ENCODE measurements at places on chromosomes 13 and 19.

GRCh38 chr13:113582841-113583631, 1.5 kb upstream of the TFDP1 start:
- no peak for DNase-seq

GRCh38 chr13:90751026-90751425, 596.5 kb upstream of the MIR17HG start:
- DNase-seq = no peak

DNA sequence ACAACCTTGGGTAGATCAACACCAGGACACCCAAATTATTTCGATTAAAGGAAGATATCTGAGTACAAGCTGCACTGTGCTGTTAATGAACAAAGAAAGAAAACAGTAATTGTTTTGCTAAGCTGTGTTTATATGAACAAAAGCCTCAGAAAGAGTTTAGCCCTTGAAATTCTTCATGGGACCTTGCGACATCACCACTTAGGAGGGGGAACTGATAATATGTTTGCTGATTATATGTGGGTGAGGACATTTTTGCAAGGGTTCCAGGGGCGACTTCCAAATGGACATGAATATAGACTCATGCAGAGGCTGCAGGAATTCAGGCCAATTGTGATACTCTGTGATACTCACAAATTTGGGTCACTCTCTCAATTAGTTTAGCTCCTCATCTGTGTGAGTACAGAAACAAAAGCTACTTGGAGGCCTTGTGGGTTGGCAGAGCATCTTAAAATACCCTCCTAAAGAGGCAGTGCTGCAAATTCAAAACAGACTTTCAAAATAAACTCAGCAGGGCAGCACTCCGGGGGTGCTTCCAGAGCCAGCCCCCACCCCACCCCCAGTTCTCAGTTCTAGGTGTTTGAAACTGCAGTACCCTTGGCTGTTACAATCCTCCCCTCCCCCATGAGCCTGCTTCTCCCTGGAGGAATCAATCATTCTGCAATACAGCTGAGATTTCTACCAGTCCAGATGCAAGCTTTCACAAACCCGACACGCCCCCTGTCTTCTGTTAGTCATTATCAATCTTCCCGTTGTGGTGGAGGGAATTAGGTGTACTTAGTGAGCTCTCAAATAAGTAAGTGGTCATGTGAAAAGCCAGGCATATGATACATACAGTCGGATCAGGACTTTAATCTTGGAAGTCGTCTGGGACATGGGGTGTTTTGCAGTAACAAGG, 97.0 kb upstream of the MBNL2 start:
- no peak for DNase-seq

- DNase-seq = no peak
Measured at GRCh38 chr19:10327793-10328192, 5.5 kb downstream of the RAVER1 start.

DNA sequence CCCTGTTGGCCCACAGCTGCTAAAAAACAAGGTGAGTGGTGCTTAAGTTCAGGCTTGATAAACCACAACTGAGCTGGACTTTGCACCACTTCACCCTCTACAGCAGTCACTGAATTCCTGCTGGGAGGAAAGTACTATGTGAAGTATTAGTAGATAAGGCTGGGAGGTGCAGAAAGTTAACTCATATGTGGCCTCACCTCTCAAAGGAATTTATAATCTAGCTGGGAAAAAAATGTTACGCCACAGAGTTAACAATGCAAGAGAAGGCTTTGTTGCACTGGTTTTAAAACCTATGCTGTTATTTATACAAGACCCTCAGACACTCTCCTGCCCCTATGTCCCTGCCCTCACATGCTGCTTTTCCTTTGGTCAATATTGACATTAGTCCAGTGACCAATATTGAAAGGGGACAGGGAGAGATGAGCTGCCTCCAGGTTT, 60.9 kb downstream of the LIG4 start:
- no peak for DNase-seq

- DNase-seq = no peak
Measured at GRCh38 chr13:113620036-113620796, 35.7 kb downstream of the TFDP1 start.

DNA sequence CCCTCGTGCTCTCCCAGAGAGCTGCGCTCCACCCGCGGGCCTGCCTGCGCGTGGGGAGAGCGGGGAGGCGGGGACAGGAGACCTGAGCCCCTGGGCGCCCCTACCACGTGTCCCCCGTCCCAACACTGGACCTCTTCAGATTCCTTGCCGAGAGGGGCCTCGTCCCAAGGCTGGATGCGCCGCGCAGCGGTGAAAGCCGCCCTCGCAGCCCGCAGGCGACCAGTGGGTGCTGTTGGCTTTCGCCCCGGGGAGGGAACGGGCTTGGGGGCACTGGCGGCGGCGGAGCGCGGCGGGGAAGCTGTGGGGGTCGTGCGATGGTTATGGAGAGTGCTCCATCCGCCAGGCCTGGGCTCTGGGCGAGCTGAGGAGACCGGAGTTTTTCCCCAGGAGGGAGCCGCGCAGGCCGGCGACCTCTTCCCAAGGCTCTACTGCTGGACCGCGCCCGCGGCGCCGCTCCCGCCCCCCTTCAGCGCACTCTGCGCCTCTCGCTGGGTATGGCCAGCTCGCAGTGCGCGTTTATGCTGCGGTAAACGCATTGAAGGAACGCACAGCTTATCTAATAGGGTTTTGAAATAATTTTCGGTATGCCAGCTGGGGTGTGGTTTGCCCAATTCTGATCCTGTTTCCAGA, 17.2 kb upstream of the RNF17 start:
- DNase-seq = no peak

GRCh38 chr19:2503521-2504109, 27.7 kb downstream of the GADD45B start:
- DNase-seq = peak; percentile 74

GRCh38 chr19:46718157-46718933, 1.4 kb upstream of the PRKD2 start:
- DNase-seq = peak; percentile 41

DNA sequence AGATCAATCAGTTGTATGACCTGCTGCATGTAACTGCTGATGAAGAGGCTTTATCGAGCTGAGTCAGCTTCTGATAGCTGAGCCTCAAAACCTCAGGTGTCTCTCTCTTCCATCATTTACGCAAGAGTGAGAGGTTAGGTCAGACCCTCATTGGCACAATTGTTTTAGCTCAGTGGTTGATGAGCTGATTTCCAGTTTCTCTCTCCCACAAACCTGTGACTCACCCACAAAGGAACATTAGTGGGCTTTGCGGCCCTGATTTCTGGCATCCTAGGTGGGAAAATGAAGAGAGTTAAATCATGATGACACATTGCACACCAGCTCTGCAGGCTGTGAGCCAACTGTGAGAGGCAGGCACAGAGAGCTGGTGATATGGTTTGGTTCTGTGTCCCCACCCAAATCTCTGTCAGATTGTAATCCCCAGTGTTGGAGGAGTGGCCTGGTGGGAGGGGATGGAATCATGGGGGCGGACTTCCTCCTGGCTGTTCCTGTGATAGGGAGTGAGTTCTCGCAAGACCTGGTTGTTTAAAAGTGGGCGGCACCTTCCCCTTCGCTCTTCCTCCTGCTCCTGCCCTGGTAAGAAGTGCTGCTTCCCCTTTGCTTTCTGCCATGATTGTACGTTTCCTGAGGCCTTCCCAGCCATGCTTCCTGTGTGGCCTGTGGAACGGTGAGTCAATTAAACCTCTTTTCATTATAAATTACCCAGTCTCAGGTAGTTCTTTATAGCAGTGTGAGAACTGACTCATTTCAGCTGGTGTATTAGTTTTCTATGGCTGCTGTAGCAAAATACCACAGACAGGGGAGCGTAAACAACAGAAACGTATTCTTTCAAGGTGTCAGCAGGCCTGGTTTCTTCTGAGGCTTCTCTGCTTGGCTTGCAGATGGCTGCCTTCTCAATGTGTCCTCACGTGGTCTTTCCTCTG, 33.5 kb upstream of the TMTC4 start:
- DNase-seq = no peak

DNA sequence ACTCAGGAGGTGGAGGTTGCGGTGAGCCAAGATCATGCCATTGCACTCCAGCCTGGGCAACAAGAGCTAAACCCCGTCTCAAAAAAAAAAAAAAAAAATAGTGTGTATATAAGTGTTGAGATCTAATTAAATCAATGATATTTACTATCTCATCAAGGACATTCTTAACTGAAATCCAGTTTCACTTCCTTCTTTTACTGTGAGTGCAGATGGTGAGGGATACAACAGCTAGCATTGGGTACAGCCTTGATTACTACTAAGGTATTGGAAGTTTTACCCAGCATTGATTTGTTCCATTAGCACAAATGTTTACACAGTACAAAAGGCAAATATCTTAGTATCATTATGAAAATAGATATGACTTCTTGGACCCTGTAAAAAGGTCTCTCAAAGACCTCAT, 546.6 kb downstream of the KCTD12 start:
- no peak for DNase-seq

DNA sequence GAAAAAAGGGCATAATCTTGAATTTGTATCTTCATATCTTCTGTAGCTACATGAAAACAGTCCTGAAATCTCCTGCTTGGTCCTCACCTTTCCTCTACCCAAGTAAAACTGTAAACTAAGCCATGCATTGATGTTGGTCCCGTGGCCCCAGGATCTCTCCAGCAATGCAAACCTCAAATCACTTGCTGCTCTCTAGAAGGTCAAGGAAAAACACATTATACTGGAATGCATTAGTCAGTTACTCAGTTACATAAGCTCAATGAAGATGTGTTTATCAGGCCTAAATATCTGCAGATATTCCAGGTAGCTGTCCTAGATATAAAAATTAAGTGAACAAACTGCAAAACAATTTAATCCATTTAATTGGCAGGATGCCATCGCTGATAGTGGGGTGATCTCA, 261.8 kb downstream of the ABCC4 start:
- DNase-seq = no peak

DNA sequence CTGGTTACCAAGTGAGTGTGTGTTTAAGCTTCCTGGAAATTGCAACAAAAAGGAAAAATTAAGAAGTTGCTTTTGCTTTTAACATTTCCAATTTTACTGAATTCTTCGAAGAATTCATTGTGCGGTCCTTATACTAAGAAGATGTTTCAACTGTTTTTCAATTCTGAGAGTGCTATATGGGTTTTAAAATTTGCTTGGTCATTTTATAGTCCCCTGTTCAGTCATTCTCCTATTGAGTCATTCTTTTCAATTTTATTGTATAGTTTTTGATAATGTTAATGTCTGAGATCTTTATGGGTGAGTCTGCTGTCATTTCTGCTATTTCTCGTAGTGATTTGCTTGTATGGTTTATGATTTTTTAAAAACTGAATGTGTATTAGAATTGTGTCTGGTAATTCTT, 26.5 kb downstream of the UBA2 start:
- no peak for DNase-seq

DNA sequence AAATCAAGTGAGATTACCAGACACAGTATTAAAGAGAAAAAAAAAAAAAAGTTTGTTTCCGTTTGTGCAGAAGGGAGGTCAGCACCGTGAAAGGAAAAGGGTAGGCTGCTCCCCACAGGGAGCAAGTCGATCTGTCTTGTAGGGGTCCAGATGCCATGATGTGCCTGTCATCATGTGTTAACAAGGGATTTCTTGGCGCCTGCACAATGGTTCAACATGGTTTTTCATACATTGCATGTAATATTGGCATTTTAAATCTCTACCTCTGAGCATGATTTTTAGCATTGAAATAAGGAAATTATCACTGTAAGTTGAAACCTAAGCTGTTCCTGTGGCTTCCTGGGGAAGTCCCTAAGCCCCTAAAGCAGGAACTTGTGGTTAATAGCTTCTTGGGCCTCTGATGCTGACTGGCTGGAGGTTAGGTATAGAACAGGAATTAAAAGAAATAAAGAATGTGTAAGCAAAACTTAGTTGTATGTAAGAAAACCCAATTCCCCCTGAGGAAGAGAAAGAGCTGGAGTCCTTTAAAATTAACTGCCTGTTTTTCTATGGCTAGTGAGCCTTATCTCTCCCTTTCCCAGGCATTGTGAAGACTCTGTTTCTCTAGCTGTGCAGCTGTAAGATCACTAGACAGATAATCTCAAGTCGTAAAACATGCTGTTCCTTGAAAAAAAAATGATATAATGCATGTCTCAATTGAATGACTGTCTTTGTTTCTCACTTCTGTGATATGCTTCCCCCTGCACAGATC, 7.4 kb upstream of the FCGBP start:
- DNase-seq = peak; percentile 80

- DNase-seq = peak; percentile 7
Measured at GRCh38 chr19:55546822-55547614, 1.7 kb upstream of the SBK3 start.

GRCh38 chr19:39031368-39032062, 834 bp downstream of the FBXO27 start:
- no peak for DNase-seq

DNA sequence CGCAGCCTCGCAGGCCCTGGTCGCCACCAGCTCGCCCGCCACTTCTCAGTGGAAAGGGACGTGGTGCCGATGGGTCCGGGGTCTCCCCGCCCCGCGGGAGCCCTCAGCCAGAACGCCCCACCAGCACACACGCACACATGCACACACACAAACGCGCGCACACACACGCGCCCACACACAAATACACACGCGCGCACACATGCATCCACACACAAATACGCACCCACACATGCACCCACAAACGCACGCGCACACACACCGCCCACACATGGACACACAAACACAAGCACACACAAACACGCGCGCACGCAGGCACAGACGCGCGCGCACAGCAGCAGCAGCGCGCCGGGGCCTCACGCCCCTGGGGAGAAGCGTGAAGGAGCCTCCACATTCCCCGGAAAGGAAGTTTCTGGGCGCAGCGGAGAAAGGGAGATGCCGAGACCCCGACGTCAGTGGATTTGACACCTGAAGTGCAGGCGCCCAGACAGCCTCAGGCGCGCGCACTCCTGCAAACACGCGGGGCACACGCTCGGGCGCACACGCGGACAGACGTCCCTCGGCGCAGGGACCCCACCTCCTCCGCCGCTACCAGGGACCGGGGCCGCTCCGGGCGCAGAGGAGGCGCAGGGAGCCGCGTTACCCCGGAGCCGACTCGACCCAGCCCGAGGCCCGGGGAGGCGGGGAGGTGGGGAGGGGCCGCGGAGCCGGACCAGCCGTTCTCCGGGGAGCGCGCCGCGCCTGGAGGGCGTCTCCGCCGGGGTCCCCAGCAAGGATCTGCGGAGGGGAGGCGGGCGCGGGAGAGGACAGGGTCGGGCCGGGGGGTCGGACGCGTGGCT, 622 bp downstream of the RASA3 start:
- no peak for DNase-seq

Measured in CD14-positive monocyte (primary cell).